Activated CD8-positive, alpha-beta memory T cell treated with anti-CD3 and anti-CD28 coated beads for 36 hours (primary cell): ENCODE measurements at places on chromosomes 7 and 10. TPM values are rescaled to one million over a fixed set of nuclear protein-coding genes. Genes with fewer than 3 reads are reported as not detected.

UCMA gene
- total RNA-seq, result not detected

IGF2BP3 gene
- total RNA-seq, result 0.67 TPM

CPA2 gene
- not detected for total RNA-seq

ANXA8 gene
- not detected for total RNA-seq

HABP2 gene
- not detected for total RNA-seq

NCF1 gene
- total RNA-seq, result 0.31 TPM
